Jurkat, Clone E6-1 (cell line): ENCODE measurements at places on chromosomes 12 and 14.
A peak's percentile ranks its signal among the peaks of the same experiment; 100 is the strongest.

DNA sequence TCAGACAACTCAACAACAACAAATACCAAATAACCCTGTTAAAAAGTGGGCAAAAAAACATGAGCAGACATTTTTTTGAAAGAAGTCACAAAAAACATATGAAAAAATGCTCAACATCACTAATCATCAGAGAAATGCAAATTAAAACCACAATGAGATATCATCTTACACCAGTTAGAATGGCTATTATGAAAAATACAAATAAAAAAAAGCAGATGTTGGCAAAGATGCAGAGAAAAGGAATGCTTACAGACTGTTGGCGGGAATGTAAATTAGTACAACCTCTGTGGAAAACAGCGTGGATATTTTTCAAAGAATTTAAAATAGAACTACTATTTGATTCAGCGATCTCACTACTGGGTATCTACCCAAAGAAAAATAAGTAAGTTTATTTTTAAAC is 114.0 kb downstream of the SLC38A4 start:
- no peak for DNase-seq

DNA sequence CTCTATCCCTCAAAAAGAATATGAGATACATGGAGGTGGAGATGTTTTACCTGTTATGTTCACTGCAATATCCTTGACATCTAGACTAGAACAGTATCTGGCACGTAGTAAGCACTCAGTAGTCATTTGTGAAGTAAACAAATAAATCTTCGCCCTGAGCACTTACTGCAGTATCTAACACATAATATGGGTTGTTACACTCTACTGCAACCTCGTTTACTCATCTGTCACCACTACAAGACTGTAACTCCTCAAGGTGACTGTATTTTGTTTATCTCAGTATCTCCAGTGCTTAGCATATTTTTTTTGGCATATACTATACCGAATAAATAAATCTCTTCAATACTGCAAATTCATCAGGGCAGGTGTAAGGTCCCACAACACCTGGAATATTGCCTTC is 66.1 kb downstream of the WASHC3 start:
- no peak for DNase-seq

DNA sequence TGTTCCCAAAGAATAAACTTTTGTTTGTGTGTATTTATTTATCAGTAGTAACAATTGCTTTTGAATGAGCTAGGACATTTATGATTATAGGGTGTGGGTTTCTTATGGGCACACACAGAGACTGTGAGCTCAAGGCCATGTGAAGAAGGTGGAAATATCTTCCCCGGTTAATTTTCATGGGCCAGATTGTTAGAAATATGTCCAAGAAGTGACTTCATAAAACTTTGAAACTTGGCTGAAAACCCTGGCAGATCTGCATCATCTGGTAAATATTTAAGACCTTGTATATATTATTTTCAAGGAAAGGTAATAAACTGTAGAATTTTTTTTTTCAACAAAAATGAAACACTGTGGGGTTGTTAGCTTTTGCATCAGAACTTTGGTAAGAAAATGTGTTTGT is 53.5 kb upstream of the RNU6-8 start:
- DNase-seq = no peak

GRCh38 chr12:21659383-21659782 is 1.7 kb upstream of the LDHB start:
- DNase-seq = peak; percentile 31

DNA sequence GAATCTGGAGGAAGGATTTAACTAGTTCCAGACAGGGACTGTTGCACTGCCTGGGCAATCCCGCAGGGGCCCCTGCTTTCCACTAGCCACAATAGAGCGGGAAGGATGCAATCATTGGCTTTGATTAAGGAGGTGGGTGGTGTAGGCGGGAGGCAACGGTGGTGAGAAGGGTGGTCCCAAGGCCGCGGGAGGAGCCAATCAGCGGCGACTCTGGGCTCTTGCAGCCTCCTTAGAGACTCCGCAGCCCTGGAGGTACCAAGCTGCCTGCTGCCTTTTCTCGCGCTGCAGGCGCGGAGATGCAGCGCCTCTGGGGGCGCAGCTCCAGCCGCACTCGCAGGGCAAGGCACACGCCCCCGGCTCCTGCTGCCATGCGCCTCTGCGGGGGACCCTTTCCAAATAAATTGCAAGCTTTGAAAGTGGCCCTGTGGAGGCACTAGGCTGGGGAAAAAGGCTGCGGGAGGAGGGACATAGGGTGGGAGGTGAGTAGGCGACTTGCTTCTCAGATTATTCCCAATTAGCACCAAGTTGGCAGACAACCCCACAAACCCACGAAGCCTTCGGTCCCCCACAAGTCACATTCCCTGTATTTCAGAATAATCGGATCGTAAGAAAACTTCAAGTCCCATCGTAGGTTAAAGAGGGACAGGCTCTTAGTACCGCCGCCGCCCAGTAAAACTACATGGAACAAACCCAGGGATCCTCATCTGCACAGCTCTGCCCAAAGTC is 858 bp upstream of the KCNA1 start:
- peak; percentile 54 for DNase-seq
